ENCODE measurements at places on chromosomes 7 and 10.

- DNase-seq, result peak; percentile 46
Observed at GRCh38 chr10:22475651-22476600, 130.6 kb downstream of the SPAG6 start.

GRCh38 chr7:29204491-29205272 is 10.1 kb downstream of the CHN2 start:
- DNase-seq, result no peak

- no peak for DNase-seq
Observed at GRCh38 chr7:50415844-50416364, 34.2 kb downstream of the FIGNL1 start.

- DNase-seq, result peak; percentile 88
Observed at GRCh38 chr10:63520500-63521415, at the start of gene REEP3. Gene REEP3 (plus strand): TSS chr10:63521401. CDS start chr10:63521546, 145 bp downstream.

DNA sequence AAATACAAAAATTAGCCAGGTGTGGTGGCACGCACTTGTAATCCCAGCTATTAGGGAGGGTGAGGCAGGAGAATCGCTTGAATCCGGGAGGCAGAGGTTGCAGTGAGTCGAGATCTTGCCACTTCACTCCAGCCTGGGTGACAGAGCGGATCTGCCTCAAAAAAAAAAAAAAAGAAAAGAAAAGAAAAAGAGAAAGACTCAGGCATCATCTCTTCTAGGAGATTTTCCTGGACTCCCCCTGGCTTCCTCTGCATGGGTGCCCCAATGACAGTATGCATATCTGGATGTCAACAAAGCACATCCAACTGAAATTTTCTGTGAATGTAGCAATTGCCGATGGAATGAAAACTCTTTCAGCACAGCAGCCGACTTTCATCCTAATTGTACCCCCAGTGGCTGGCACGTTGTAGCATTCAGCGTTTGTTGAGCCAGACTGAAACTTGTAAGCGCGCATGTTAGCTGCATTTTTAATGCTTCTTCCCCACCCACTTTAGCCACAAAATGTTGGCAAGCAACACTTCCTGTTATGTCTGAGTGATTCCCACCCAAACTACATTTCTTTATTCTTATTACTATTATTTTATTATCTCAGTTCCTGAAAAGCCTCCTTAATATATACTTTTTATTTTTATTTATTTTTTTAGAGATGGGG is 70.2 kb downstream of the PRTFDC1 start:
- peak; percentile 77 for DNase-seq

DNA sequence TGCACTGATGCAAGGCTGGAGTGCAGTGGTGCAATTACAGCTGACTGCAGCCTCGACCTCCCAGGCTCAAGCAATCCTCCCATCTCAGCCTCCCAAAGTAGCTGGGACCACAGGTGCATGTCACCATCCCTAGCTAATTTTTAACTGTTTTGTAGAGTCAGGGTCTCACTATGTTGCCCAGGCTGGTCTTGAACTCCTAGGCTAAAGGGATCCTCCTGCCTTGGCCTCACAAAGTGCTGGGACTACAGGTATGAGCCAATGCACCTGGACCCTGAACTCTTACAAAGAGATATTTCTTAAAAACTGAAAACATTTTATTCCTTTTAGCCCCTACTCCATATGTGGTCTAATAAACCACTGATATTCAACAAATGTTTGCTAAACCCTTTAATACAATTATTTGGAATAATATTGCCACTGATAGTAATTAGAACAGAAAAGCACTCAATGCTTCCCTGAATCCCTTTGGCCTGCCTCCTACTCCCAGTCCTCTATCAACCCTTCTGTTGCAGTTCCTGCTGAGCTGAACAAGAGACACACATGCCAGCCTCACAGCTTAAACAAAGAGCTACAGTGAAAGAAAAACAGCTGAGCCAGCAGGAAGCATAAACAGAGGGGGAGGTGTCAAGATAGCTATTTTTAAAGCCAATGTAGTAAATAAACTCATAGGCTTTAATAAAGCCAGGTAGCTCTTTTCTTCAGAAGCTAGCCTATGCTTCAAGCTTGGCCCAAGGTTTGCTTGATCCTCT is 7.0 kb upstream of the GNAI1 start:
- peak; percentile 69 for DNase-seq

GRCh38 chr10:73593110-73593509 is 2.0 kb upstream of the USP54 start:
- DNase-seq, result no peak

GRCh38 chr7:134058980-134059379 is 68.2 kb upstream of the LRGUK start:
- peak; percentile 17 for DNase-seq

DNA sequence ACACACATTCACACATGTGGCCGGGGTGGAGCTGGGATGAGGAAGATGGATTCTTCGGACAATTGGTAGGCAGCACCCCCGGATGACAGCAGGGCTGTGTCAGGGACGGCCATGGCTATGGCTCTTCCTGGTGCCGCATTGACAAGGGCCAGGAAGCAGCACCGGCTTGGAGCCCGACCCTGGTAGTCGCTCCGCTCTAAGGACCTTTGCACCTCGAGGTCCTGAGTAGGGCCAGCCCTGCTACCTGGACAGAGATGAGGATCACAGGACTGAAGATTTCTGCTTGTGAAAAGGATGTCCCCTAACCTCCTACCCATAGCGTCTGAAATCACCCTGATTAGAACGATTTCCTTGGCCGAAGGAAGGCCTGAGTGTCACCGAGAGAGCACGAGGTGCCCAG is 134.1 kb downstream of the ADARB2 start:
- DNase-seq, result no peak

DNA sequence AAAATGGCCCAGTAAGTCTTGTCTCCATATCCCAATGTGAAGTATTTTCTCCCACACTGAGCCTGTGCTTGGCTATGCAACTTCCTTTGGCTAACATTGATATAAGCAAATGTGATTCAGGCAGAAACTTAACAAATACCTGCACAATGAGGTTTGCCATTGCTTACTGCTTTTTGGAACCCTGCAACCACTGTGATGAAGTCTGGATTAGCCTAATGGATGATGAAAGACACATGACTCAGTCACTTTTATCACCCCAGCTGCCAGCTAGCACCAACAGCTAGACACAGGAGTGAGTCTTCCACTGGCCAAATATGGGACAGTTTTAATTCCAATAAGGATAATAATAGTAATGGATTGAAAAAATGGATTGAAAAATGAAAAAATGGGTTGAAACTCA is 854.5 kb downstream of the GRM8 start:
- no peak for DNase-seq

DNA sequence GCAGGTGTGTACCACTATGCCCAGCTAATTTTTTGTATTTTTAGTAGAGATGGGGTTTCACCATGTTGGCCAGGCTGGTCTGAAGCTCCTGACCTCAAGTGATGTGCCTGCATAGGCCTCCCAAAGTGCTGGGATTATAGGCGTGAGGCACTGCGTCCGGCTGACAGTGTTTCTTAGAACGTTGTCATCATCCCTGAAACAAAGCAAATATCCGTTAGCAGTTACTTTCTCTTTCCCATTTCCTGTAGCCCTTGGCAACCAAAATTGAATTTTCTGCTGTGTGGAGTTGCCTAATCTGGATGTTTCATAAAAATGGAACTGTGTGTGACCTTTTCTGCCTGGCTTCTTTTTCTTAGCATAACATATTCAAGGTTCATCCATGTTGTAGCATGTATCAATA is 22.4 kb downstream of the ZNF33A start:
- DNase-seq, result no peak

DNA sequence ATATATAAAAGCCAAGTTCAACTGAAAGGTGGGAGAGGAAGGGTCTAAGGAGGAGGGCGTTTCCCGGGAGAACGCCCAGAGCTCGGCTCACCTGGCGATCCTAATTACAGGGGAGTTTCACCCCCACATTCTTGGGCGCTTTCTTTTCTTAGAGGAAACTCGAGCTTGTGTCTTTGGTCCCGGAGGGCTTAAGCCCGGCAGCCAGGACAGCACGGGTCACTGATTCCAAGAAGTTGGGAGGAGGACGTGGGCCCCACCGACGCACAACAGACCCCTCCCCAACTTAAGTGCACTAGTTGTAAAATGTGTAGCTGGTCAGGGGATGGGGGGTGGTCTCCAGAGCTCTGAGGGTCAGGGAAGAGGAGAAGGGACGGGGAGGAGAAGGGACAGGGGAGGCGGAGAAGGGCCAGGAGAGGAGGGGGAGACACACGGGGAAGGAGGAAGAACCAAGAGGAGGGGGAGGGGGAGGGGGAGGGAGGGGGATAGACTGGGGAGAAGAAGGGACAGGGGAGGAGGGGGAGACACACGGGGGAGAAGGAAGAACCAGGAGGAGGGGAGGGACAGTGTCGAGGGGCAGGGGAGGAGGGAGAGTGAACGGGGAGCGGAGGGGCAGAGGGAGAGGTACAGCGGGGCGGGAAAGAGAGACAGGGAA is 874 bp downstream of the BAIAP2L1 start:
- DNase-seq, result peak; percentile 28

DNA sequence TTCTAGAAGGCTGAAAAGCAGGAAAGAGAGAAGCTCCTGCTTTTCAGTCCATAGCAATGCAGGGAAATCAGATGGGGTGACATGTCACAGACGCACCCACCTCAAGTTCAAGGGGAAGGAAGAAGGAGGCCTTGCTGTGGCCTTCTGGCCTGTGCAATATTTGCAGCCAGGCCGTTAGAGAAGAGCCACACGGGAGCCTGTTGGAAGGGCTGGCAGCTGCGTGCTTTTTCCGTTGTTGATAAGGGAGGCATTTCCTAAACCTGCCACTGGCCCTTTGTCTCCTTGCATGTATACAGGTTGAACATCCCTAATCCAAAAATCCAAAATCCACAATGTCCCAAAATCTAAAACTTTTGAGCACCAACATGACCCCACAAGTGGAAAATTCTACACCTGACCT is 492.5 kb upstream of the ZMIZ1 start:
- DNase-seq, result no peak

DNA sequence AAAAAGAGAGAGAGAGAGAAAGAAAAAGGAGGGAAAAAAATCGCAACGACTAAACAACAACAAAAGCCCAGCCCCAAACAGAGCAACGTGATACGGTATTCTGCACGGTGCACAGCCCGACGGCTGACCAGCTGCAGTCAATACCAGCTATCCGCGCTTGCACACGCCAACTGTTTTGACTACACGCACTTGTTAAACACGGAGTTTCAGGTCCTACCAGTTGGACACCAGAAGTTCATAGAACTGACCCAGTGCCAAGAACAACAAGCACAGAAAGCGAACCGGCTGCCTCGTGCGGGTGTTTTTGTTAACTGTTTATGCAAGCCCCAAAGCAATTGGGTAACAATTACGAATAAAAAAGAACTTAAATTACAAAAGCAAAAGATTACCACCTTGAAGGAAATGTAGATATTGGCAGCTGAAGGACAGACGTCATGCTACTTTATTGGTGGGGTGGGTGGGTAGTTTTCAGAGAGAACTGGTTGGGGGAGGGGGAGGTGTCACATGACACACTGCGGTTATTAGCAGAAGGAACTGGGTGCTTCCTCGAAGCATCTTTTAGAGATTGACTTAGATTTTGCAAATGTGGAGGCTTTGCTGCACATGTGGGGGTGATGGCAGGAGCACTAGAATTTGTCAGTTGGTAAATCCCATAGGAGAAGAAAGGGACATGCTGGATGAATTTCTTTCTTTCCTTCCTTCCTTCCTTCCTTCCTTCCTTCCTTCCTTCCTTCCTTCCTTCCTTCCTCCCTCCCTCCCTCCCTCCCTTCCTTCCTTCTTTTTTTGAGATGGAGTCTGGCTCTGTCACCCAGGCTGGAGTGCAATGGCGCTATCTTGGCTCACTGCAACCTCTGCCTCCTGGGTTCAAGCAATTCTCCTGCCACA is 110.6 kb upstream of the EFCAB10 start:
- DNase-seq, result peak; percentile 76

DNA sequence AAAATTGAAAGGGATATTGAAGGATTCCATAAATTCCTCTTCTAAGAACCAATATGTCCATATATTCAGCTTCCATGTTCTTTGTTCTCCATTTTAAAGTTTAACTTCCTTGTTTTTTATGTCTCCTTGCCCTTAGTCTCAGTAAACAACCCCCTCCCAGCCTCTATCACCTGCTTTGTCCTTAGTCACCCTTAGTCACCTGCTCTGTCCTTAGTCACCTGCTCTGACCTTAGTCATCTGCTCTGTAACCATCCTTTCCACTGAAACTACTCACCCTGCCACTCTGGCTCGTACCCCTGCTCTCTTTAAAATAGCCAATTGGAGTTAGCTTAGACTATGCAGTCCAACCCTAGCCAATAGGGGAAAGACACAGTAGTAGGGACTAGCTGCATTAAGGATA is 136.2 kb upstream of the TMEM106B start:
- DNase-seq, result no peak

DNA sequence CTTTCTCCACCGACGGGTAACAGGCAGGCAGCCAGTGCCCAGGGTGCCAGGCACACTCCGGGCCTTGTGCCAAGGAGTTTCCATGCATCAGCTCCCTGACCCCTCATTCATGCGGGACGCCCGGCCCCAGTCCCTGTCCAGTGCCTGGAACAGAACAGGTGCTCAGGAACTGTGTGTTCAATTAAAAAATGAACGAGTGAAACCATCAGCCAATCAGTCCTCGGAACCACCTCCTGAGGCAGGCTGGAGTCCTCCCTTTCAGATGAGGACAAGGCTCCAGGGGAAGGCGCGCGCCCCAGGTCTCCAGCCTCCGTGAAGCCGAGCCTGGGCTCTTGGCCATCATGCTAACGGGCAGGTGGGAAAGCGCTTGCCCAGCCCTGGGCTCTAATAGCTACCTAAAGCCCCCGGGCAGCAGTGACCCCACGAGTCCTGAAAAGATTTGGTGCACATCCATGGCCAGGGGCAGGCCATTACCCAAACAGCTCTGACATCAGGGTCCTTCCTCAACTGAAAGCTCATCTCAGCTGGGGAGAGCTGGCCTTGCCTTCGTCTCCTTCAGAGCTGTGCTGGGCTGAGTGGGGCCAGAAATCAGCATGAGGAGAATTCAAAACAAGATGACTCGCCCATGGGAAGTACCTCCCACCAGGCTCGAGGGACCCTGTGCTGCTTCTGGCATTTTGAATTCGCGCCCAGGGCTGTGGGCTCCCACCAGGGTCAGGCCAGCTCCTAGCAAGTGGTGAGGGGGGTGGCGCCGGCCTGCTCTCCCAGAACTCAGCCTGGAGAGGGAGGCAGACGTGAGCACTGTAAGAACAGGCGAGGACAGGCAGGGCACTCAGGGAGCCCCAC is 200.5 kb downstream of the MAD1L1 start:
- peak; percentile 58 for DNase-seq

- no peak for DNase-seq
Observed at GRCh38 chr10:44307691-44308090, 77.2 kb downstream of the CXCL12 start.

- DNase-seq, result no peak
Observed at GRCh38 chr7:38700116-38700515, 68.9 kb upstream of the AMPH start.

DNA sequence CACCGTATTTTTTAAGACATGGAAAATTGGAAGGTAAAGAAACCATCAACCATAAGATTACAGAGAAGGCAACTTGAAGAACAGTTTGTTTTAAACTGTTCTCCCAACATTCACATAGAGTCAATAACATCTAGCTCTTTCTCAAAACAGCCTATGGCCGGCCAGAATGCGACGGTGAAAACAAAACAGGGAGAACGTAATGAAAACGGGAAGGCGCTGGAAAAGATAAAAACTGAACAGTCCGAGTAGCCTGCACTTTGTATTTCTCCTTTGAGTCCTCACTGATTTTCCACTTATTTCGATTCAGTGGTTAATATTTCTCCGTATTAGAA is 637 bp downstream of the MICU1 start:
- DNase-seq, result no peak

GRCh38 chr10:128675405-128675804 is 549.2 kb upstream of the MKI67 start:
- DNase-seq, result no peak

All from astrocyte of the hippocampus (primary cell).